ENCODE measurements at places on chromosomes 2 and 18.
A peak's percentile ranks its signal among the peaks of the same experiment; 100 is the strongest.

DNA sequence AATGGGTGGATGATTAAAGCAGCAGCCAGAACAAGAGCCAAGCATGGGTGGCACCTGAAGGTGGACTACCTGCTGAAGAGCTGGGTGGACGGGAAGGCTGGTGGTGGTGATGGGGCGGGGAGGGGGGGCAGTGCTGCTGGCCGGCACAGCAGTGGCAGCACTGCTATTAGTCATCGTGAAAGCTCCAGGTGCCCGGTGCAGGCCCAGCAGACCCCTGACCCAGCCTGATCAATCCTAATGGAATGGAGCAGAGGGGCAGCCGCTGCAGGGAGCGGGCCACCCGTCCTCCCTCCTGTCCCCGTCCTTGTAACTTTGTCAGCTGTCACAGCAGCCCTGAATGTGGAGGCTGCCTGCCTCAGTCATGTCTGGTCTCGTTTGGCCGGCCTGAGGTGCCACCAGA, 174.9 kb downstream of the CELF4 start:
- DNase-seq: no peak

DNA sequence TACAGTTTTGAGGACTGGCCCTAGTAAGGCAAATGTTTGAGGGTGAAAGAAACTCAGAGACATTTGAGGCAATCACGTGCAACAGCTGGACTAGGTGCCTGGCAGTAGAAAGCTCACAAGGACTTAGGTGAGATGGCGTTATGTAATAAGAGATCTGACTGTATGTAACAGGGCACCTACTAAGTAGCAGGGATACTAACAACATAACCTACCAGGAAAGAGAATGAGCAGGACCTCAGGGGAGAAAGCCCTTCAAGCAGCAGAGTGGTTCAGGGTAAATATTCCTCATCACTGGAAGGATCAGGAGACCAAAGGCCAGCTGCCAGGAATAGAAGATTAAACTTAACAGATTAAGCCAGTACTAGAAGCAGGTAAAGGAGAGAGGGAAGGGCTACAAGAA, 53.4 kb downstream of the ARHGAP15 start:
- no peak for DNase-seq

- DNase-seq: no peak
These were observed 568 bp upstream of the STK17B start for GRCh38 chr2:196171946-196172345.

DNA sequence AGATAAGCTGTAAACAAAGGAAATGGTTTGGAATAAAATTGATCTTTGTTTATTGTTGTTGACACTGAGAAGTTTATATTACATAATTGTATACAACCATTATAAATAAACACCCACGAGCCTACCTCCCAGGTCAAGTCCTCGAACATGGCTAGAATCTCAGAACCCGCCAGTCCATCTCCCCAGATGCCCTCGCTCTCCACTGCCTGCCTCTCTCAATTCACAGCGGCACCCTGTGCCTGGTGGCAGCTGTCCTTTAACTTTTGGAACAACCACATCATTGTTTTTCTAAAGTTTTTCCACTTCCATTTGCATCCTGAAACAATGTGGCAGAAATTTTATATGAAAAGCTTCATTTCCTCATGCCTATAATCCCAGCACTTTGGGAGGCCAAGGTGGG, 52.2 kb upstream of the OTOS start:
- DNase-seq: no peak

DNA sequence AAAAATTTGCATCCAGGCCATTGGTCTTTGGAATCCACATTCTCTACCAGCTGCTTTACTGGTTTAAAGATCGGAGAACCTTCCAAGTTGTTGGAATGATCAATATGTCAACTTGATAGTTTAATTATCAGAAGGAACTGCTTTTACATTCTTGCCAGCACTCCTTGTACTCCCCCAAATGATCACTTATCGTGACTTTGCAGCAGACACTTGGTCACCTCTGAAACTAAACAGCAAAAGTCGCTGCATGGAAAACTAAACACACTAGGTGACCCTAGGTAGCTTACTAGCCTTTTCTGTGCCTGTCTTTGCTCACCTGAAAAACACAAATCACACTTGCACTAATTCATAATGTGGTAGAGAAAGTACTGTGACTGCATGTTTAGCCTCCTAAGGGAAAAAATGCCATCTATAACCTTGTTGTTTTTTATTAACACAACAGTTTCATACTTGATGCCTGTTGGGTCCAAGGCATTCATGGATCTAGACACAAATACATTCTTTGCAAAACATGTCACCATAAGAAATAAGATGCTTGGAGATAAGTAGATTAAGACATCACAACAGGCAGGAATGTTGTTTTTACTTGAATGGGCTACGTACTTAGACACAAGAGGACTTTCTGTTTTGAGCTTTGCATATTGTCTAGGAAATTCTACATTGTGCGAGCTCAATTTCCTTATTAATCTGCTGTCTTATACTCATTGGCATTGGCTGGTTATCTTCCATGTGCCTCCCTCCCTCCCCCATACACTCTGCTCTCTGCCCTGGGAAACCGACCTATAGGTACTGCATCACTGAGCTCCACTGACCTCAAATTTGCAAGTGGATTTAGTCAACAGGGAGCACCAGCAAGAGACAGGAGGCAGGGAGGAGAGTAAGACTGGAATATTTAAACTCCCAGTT, 219.1 kb upstream of the STK17B start:
- DNase-seq: no peak

GRCh38 chr2:74959106-74959751, 786 bp downstream of the POLE4 start:
- no peak for DNase-seq

DNA sequence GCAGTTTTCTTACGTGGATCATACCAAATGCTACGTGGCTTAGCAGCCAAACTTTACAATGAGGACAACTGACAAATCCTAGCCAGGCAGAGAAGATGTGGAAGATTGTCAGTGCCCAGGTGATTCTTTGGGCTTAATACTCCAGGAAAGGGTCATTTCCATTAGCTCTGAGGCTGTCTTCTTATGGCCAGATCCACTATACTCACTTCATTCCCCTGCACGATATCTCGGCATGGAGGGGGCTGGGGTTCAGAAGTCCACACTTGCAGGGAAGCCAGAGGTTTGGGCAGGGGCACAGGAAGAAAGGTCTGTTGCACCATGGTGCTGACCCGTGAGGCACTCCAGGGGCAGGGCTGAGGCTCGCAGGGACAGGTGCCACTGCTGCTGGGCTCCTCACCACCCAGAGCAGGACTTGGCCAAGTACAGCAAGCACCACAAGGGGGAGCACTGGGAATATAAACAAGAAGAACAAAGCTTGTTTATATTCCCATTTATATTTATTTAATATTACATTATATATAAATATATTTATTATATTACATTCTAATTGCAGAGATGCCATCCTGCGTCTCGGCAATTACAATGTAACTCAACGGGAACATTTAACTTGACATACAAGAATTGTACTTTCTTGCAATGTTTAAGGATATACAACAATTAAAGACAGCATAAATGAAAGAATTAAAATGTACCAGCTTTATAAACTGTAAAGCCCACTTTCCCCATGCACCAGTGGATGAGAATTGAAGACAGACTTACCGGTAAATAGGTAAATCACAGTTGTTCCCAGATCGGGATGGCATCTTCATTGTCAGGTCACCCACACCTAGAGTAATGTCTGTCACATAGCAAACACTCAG, 27.2 kb downstream of the CLUL1 start:
- DNase-seq: peak; percentile 18

DNA sequence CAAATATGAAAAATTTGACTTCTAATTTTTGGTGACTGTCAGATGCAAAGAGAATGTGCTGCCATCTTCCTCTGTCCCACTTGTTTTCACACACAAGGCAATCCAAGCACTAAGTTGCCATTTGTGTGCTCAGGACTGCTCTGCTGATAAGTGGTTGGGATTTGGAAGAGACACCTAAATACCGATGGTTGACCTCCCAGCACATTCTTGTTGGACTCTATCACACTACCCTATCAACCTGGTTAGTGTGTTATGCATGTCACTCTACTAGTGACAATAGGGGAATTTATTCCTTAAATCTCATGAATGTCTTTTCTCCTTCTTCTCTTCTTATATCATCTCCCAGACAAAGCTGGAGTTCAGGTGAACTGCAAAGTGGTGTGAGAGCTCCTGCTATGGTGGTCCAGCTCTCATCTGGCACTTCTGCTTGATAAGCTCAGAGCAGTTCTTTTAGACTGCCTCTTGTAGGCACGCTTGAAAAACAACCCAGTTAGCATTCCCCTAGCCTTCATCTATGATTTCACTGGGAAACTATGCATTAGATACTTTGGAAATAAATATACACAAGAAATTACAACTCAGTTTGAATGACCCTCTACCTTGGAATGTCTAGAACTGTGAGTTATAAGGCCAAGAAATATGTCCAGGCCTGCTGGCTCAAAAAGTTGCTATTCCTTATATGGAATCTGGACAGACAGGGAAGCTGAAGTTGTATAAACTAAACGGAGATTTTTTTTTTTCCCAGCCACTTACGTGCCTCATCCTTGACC, 404.8 kb downstream of the MEIS1 start:
- no peak for DNase-seq
